ENCODE measurements at places on chromosomes 12 and 14. TPM values are rescaled to one million over a fixed set of nuclear protein-coding genes. Genes with fewer than 3 reads are reported as not detected.
A peak's percentile ranks its signal among the peaks of the same experiment; 100 is the strongest.

Gene MMAB
- polyA plus RNA-seq = 26.6 TPM

DNA sequence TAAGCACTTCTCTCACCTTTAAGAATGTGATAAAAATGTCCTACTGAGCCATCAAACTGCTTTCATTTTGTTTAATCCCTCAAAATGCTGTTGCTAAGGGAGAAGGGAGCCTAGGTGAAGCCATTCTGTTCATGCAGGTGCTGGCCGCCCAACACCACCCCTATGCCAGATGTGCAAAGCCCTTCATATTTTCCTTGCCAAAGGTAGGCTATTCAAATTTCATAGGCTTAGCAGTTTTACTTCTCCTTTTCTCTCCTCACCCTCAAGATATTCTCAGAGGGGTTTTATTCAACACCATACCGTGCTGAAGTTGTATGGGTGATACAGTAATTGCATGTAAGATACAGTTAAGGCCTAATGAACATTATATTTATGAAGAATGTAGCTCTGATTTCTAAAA lies 461.7 kb downstream of the GXYLT1 start:
- no peaks in the 10 kb centered on the region for H3K27me3 ChIP-seq
- no peaks in the 10 kb centered on the region for H3K4me1 ChIP-seq
- DNase-seq = no peak
- no peaks in the 10 kb centered on the region for H3K36me3 ChIP-seq

DNA sequence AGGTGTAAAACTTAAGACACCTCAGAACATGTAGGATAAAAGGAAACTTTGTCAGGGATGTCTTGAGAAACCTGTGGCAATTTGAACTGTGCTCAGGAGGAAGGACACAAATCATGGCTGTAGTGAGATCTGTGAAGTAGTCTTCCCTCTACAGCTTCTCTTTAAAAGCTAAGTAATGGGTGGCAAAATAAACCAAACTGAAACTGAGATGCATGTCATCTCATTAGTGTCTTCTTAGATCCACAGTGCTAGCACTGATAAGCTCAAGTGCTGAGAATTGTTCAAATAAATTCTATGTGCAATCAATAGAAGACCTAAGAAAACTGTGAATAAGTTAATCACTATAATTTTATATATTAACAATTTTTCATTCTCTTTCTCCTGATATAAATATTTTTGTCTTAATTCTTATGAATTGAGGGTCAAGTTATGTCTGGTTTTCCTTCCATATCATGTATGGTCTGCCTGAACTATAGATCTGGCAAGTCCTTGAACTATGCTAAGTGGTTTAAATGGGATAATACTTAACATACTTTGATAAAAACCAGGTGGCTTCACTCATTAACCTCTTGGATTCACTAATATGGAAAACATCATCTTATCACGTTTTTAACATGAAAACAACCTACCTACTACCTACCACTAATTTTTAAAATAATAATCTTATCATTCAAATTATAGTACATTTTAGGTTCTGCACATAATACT lies 27.2 kb downstream of the SYT1 start:
- DNase-seq = no peak
- H3K27ac ChIP-seq = no peak overlapping the region
- no peak overlapping the region for H3K4me3 ChIP-seq
- H3K36me3 ChIP-seq = no peaks in the 10 kb centered on the region
- H3K27me3 ChIP-seq = no peaks in the 10 kb centered on the region

DNA sequence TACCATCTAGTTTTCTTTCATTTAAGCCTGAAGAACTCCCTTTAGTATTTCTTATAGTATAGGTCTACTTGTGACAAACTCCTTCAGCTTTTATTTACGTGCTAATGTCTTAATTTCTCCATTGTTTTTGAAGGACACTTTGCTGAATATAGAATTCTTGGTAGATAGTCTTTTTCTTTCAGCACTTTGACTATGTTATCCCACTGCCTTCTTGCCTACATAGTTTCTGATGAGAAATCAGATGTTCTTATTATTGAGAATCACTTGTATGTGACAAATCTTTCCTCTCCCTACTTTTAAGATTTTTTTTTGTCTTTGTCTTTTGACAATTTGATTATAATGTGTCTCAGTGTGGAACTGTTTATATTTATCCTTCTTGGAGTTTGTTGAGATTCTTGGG lies 5.1 kb upstream of the MIS18BP1 start:
- no peak overlapping the region for H3K4me3 ChIP-seq
- H3K36me3 ChIP-seq = no peaks in the 10 kb centered on the region
- no peak for DNase-seq
- no peaks in the 10 kb centered on the region for H3K4me1 ChIP-seq
- no peaks in the 10 kb centered on the region for H3K27me3 ChIP-seq

DNA sequence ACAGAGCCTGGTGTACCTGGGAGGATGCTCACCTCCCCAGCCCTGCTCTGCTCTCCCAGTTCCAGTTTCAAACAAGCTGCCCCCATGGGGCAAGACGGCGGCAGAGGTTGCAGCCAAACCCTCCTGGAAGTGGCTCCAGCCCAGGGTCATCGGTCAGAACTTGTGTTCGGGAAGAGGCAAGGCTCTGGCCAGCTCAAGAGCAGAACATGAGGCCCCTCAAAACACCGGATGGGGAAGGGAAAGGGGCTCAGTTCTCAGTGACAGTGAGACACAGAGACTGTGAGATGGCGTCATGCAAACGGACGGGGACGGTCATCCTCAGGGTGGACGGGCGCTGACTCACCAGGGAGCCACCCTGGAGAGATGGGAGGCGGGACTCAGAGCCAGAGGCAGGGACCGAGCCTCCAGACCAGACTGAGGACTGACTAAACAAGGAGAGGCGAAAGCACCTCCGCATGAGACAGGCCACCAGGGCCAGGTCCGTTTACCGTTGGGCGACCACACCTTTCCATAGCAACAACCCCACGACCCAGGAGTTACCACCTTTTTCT lies 63.9 kb upstream of the GALNT9 start:
- no peaks in the 10 kb centered on the region for H3K27me3 ChIP-seq
- no peak overlapping the region for H3K4me3 ChIP-seq
- no peaks in the 10 kb centered on the region for H3K36me3 ChIP-seq
- no peak overlapping the region for H3K27ac ChIP-seq
- no peak for DNase-seq

- no peaks in the 10 kb centered on the region for H3K36me3 ChIP-seq
- DNase-seq = no peak
- no peaks in the 10 kb centered on the region for H3K4me1 ChIP-seq
- no peaks in the 10 kb centered on the region for H3K27me3 ChIP-seq
- H3K4me3 ChIP-seq = no peak overlapping the region
- no peak overlapping the region for H3K27ac ChIP-seq
Measured at GRCh38 chr12:93914281-93914680, 234.1 kb upstream of the PLXNC1 start.

Gene PAPLN
- polyA plus RNA-seq = 0.44 TPM

DNA sequence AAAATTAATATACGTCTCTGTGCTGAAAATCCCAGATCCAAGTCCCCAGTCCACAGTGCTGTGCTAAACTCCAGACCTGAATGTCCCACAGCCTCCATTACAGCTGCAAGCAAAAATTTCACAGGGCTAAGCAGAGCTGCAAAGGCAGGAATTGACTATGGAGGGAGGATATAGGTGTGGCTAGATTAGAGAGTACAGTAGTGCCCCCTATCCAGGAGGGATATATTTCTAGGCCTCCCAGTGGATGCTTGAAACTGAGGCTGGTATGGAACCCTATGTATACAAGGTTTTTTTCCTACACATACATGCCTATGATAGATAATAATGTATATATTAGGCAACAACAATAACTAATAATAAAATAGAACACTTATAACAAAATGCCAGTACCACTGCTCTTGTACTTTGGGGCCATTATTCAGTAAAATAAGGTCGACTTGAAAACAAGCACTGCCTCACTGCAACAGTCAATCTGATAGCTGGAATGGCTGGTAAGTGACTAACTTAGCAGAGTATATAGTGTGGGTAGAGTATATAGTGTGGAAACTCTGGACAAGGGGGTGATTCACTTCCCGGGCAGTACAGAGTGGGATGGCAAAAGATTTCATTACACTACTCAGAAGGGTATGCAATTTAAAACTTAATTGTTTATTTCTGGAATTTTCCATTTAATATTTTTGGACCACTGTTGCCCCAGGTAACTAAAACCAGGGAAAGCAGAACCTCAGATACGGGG lies 82.7 kb downstream of the C14orf132 start:
- H3K27me3 ChIP-seq = no peaks in the 10 kb centered on the region
- H3K4me1 ChIP-seq = peaks cover 33% of the 10 kb centered on the region
- DNase-seq = no peak
- no peaks in the 10 kb centered on the region for H3K36me3 ChIP-seq
- H3K27ac ChIP-seq = no peak overlapping the region

- no peaks in the 10 kb centered on the region for H3K27me3 ChIP-seq
- no peak overlapping the region for H3K4me3 ChIP-seq
- H3K27ac ChIP-seq = no peak overlapping the region
- no peaks in the 10 kb centered on the region for H3K36me3 ChIP-seq
- no peaks in the 10 kb centered on the region for H3K4me1 ChIP-seq
Measured at GRCh38 chr12:40314927-40315326, 90.1 kb downstream of the LRRK2 start.

GRCh38 chr12:98343002-98343567 lies 172.3 kb upstream of the TMPO start:
- no peaks in the 10 kb centered on the region for H3K4me1 ChIP-seq
- no peaks in the 10 kb centered on the region for H3K36me3 ChIP-seq
- no peak for DNase-seq
- H3K27me3 ChIP-seq = no peaks in the 10 kb centered on the region
- no peak overlapping the region for H3K4me3 ChIP-seq

DNA sequence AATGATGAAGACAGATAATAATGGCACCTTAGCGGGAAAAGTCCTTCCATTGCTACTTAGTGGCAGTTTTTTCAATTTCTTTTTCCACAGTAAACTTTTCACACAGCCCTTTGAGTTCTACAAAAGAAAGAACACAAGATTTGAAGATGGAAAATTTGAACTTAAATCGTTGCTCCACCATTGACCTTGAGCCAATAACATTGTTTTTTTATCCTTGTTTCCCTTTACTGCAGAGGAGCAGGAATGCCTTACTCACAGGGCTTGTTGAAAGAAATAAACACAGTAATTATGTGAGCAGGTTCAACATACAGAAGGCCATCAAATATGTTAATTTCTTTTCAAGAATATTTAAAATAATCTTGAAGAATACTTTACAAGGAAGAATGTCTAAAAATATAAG lies 181.5 kb upstream of the KRR1 start:
- H3K27ac ChIP-seq = no peak overlapping the region
- no peak for DNase-seq
- no peaks in the 10 kb centered on the region for H3K36me3 ChIP-seq
- no peaks in the 10 kb centered on the region for H3K4me1 ChIP-seq

DNA sequence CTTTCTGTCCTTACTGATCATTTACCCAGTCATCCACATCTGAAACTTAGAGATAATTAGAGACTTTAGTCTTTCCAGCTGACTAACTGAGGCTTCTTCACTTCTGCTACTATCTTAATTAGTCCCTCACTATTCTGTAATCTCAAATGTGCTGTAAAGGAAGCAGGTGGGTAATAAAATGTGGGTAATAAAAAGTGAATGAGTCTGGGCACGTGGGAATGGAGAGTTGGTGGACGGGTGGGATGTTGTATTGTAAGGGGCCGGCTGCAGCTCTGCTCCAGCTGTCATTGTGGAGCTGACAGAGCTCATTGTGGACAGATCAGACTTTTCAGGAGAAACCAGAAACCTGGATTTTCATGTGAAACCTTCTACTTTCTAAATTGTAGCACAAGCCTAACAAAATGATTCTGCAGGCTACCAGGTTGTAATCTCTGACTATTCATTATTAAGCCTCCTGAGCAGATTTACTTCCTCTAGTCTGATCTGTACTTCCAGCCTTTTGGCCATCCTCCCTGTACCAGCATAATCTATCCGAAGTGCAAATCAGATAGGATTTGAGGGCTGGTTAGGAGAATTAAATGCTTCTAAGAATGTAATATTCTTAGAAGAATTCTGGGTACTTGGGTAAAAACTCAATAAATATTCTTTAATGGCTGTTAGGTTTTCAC lies 42.0 kb upstream of the BMAL2 start:
- H3K4me3 ChIP-seq = no peak overlapping the region
- no peaks in the 10 kb centered on the region for H3K36me3 ChIP-seq
- no peak overlapping the region for H3K27ac ChIP-seq
- H3K27me3 ChIP-seq = no peaks in the 10 kb centered on the region
- DNase-seq = no peak

Gene TSPAN11
- polyA plus RNA-seq = not detected

Gene NTF3
- not detected for polyA plus RNA-seq

DNA sequence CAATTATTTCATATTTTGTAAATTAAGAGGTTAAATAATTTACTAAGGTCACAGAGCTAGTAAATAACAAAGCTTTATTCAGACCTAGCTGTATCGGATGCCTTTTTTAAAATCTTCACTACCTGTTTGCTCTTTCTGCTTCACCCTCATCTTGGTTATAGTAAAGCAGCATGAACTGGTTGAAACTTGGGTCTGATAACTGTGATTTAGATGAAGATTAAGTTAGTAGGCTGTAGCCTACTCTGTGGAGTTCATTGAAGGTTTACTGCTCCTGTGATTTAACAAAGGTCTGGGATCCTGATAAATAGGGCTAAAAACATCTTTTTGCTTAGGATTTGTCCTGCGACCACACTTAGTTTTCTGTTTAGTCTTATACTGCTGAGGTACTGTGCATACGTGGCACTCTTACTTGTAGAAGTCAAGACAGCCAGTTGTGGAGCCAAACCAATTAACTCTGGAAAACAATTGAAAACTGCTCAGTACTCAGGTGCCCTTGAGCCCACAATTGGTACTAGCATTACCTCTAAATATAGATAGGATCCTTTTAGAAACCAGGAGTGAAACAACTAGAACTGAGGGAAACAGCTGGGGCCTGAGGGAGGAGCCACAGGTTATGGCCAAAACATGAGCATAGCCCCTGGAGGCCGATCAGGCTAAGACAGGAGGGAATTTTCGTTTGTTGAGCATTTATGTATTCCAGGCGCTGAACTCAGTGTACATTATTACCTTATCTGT lies 2.3 kb downstream of the SPATS2 start:
- peak overlapping the region; percentile 9 for H3K27ac ChIP-seq
- H3K27me3 ChIP-seq = no peaks in the 10 kb centered on the region
- H3K36me3 ChIP-seq = peaks cover 10% of the 10 kb centered on the region
- H3K4me1 ChIP-seq = no peaks in the 10 kb centered on the region
- H3K4me3 ChIP-seq = no peak overlapping the region
- DNase-seq = no peak

Gene FGF6
- not detected for polyA plus RNA-seq

Gene HNRNPC
- polyA plus RNA-seq = 895 TPM

All from naive thymus-derived CD4-positive, alpha-beta T cell (primary cell).